ENCODE measurements at places on chromosomes 4 and X.

GRCh38 chrX:103498786-103499185 is 20.5 kb downstream of the RAB40A start:
- DNase-seq, result no peak

GRCh38 chr4:169272265-169272886 is 1.6 kb upstream of the SH3RF1 start:
- no peak for DNase-seq

DNA sequence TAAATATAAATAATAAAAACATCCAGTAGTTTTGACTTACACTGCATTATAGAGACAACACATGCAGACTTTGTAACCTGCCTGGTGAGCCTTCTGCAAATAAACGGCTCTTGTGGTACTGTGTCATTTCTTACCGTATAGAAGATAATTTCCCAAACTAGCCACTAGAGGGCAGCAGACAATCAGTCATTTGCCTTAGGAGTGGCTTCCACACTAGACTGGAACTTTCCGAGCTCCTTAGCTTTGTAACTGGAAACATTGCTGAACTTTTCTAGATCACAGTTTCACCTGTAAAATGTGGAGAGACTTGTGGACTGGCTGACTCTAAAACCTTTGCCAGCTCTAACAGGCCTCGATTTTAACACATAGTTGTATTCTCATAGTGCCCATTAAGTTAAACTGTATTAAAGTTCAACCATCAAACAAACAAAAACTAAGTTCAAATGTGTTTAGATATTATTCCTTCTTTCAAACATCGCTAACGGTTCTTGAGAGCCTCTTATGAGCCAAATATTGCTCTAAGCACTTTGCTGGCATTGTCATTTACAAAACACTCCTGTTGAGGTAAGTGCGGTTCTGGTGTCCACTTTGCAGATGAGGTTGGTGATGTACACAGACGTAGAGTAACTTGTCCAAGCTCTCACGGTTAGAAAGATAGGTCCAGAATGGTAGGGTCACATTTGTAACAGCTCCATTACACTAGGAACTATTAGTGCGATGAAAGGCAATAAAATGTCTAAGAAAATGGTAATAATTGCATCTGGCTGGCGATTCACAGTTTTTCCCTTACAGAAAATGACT is 345.5 kb downstream of the ANK2 start:
- peak; percentile 44 for DNase-seq

DNA sequence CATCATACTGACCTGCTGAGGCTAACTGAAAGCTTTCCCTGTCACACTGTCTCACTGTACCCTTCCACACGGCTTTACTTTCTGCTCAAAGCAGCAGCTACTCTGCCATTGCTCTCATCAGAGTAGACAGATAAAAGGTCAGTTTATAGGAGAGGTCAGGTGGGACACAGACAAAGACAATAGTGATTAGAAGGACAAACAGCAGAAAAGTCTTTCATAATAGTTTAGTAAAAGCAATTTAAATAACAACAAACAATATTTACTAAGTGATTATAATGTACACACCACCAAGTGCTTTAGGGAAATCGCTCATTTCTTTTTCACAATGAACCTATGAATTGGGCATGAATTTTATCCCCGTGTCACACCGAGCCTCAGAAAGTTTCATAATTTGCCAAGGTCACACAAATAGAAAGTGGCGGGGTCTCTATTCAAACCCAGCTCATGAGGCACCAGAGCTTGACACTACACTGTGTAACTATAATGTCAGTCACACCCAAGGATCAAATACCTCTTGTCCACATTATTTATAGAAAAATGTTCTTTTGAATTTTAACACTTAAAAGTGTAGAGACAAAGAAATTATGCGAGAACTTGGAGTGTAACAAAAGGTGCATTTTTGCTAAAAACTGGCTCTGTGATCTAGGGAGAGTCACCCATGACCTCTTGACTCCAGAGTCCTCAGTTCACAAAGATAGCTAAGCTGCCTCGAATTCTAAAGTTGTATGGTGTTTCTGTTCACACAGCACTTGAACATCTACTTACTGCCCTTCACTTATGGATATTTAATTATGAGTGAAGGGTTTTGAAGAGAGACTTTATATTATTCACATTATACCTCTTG is 24.5 kb upstream of the SORBS2 start:
- no peak for DNase-seq

DNA sequence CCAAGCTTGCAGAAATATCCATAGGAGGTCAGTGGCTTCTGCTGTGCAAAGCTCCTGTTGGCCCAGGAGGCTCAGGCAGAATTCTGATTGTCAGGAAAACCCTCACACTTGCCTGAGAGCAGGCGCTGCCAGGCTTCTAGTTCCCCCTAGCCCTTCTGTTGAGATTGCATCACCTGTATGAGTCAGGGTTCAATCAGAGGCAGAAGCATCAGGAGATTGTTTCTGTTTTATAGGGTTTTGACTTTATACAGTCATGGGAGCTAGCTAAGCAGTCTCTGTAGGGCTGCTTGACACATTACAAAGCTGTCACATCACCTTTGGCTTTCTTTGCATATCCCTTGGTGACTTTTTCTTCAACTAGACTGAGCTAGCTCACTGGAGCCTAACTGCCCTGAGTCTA is 27.8 kb downstream of the DIPK2B start:
- DNase-seq, result no peak

Data from activated CD8-positive, alpha-beta memory T cell treated with anti-CD3 and anti-CD28 coated beads for 4 hours (primary cell).